ENCODE measurements at places on chromosomes 13 and 19. TPM values are rescaled to one million over a fixed set of nuclear protein-coding genes. Genes with fewer than 3 reads are reported as not detected.

- H3K27me3 ChIP-seq = no peaks in the 10 kb centered on the region
- no peak overlapping the region for H3K4me3 ChIP-seq
- H3K36me3 ChIP-seq = no peaks in the 10 kb centered on the region
- H3K4me1 ChIP-seq = peaks cover 50% of the 10 kb centered on the region
- DNase-seq = no peak
- peak overlapping the region; percentile 6 for H3K27ac ChIP-seq
Measured at GRCh38 chr19:1851654-1852580, 3.6 kb upstream of the REXO1 start.

DNA sequence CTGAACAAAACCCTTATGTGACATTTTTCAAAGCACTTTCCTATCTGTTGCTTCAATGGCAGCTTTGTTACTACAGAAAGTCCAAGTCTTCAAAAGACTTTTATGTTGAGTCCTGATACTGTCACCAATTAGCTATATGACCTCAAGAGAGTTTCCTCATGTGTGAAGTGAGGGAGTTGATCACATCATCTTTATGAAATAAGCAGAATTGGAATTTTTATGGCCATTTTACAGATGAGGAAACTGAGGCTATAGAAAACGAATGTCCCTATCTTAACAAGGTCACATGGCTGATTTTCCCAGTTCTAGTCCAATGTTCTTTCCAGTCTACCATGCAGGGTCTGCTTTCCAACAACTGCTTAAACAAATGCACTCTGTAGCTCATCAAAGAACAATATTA lies 2.6 kb downstream of the TNFRSF19 start:
- H3K4me3 ChIP-seq = no peak overlapping the region
- peaks cover 66% of the 10 kb centered on the region for H3K4me1 ChIP-seq
- no peaks in the 10 kb centered on the region for H3K27me3 ChIP-seq
- H3K27ac ChIP-seq = peak overlapping the region; percentile 32
- no peaks in the 10 kb centered on the region for H3K36me3 ChIP-seq

Gene NDUFB7
- total RNA-seq = 270 TPM

Gene GRIN3B
- total RNA-seq = not detected

DNA sequence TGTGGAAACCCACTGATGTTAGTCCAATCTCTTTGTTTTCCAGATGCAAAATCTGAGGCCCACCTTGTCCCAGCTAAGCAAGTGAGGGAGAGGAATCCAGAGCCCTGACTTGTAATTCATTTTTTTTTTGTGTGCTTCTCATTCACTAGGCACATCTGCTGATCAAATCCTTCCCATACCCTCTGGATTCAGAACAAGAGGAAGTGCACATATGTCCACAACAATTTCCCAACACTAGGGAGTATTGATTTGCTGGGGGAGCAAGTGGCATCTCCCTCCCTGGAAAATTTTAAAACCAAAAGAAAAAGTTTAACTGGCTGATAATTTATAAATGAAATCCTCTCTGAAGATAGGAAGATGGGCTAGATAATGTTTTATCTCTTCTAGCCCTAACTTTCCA lies 94.6 kb upstream of the RFC3 start:
- H3K36me3 ChIP-seq = no peaks in the 10 kb centered on the region
- H3K27me3 ChIP-seq = no peaks in the 10 kb centered on the region
- no peak for DNase-seq
- no peak overlapping the region for H3K4me3 ChIP-seq

GRCh38 chr13:83515268-83516015 lies 366.8 kb downstream of the SLITRK1 start:
- no peak for DNase-seq
- H3K27ac ChIP-seq = no peak overlapping the region
- H3K36me3 ChIP-seq = no peaks in the 10 kb centered on the region
- no peak overlapping the region for H3K4me3 ChIP-seq
- H3K4me1 ChIP-seq = no peaks in the 10 kb centered on the region

Gene PCDH9
- 0.04 TPM for total RNA-seq

Gene ELSPBP1
- not detected for total RNA-seq

- no peaks in the 10 kb centered on the region for H3K4me1 ChIP-seq
- no peak for DNase-seq
- no peak overlapping the region for H3K27ac ChIP-seq
- H3K36me3 ChIP-seq = no peaks in the 10 kb centered on the region
Measured at GRCh38 chr13:111399334-111399733, 78.9 kb downstream of the TEX29 start.

- DNase-seq = no peak
- H3K4me3 ChIP-seq = no peak overlapping the region
- H3K27me3 ChIP-seq = no peaks in the 10 kb centered on the region
- H3K4me1 ChIP-seq = no peaks in the 10 kb centered on the region
- no peaks in the 10 kb centered on the region for H3K36me3 ChIP-seq
Measured at GRCh38 chr13:100853434-100853833, 178.8 kb upstream of the TMTC4 start.

DNA sequence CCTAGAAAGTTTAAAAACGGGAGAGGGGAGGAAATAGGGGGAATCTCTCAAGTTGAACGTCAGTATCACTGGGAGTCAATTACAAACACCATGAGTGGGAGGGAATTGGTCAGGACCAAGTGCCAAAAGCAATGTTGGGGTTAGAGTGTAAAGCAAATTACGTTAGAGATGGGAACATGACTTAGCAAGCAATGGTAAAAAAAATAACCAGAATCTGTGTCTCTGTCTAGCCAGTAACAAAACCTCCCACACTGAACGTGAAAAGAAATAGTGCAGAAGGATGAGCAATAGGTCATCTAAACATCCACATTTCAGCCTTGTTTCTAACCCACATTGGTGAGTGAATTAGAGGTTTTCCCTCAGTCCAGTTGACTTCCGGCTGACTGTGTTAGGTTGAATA lies 242.2 kb downstream of the COG6 start:
- H3K4me3 ChIP-seq = no peak overlapping the region
- H3K27ac ChIP-seq = no peak overlapping the region
- peaks cover 6% of the 10 kb centered on the region for H3K4me1 ChIP-seq
- DNase-seq = no peak
- no peaks in the 10 kb centered on the region for H3K27me3 ChIP-seq

- no peaks in the 10 kb centered on the region for H3K27me3 ChIP-seq
- no peak for DNase-seq
- no peak overlapping the region for H3K27ac ChIP-seq
- no peaks in the 10 kb centered on the region for H3K4me1 ChIP-seq
Measured at GRCh38 chr13:88628882-88629281, 957.7 kb downstream of the SLITRK5 start.

Gene DHDH
- total RNA-seq = 0.95 TPM

Gene CHAF1A
- 11.6 TPM for total RNA-seq

DNA sequence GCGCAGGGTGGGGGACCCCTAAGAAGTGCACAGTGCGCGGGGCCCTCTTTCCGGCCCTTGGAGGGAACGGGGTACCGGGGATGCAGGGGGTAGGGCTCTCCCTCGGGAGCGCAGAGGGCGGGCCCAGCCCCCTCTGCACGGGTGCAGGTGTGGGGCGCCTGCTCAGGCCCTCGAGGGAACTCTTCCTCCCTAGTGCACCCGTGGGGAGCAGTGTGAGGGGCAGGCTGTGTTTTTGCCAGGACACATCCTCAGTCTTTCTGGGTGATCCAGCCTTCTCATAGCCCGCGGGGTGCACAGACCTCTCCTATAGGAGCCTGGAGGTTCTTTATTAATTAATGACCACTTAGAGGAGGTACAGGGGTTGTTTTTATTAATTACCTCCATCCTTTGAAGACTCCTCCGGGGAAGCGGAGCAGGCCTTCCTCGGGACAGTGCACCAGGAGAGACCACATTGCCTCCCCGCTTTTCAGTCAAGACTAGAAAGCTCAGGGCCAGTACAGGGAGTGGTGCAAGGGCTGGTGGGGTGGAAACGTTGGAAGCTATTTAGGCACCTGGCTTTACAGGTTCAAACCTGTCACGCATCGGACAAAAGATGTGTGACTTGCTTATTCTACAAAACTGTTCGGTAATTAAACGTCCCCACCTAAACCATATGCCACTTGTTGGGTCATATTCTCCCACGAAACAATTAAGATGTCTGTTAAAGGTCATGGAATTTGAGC lies 598 bp upstream of the GJB6 start:
- H3K4me1 ChIP-seq = peaks cover 4% of the 10 kb centered on the region
- DNase-seq = no peak
- H3K4me3 ChIP-seq = peak overlapping the region; percentile 57
- H3K36me3 ChIP-seq = peaks cover 5% of the 10 kb centered on the region
- no peaks in the 10 kb centered on the region for H3K27me3 ChIP-seq
- peak overlapping the region; percentile 70 for H3K27ac ChIP-seq

Gene DACT3
- 0.22 TPM for total RNA-seq

GRCh38 chr13:62129000-62129551 lies 713.4 kb upstream of the PCDH20 start:
- H3K36me3 ChIP-seq = no peaks in the 10 kb centered on the region
- no peaks in the 10 kb centered on the region for H3K4me1 ChIP-seq
- H3K27ac ChIP-seq = no peak overlapping the region
- DNase-seq = no peak
- H3K27me3 ChIP-seq = no peaks in the 10 kb centered on the region

GRCh38 chr13:110985541-110985940 lies 70.7 kb upstream of the ANKRD10 start:
- no peaks in the 10 kb centered on the region for H3K36me3 ChIP-seq
- peaks cover 23% of the 10 kb centered on the region for H3K27me3 ChIP-seq
- no peak overlapping the region for H3K27ac ChIP-seq

GRCh38 chr19:33303791-33304345 lies 1.5 kb upstream of the CEBPA start:
- no peak for DNase-seq
- peaks cover 27% of the 10 kb centered on the region for H3K4me1 ChIP-seq
- peak overlapping the region; percentile 94 for H3K4me3 ChIP-seq
- peak overlapping the region; percentile 85 for H3K27ac ChIP-seq

GRCh38 chr13:34816908-34817665 lies 125.0 kb upstream of the NBEA start:
- H3K4me1 ChIP-seq = no peaks in the 10 kb centered on the region
- no peak overlapping the region for H3K27ac ChIP-seq
- DNase-seq = no peak
- no peaks in the 10 kb centered on the region for H3K27me3 ChIP-seq
- no peak overlapping the region for H3K4me3 ChIP-seq
- H3K36me3 ChIP-seq = no peaks in the 10 kb centered on the region

DNA sequence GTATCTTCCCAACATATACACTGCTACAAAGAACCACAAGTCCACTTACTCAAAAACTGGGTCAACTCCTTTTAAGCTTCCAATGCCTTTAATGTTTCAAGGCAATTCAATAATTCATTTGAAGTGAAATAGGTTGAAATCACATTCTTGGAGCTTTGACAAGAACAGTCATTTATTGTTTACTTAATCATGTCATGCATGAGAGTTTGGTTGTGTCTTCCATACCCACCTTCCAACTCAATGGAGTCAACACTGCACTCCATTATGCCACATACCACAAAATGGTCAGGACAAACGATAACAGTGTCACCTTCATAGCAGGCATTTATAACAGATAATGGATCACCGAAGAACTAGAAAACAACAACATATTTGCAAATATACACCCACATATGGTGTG lies 506.3 kb downstream of the UQCRFS1 start:
- no peak for DNase-seq
- no peak overlapping the region for H3K4me3 ChIP-seq
- H3K4me1 ChIP-seq = no peaks in the 10 kb centered on the region

DNA sequence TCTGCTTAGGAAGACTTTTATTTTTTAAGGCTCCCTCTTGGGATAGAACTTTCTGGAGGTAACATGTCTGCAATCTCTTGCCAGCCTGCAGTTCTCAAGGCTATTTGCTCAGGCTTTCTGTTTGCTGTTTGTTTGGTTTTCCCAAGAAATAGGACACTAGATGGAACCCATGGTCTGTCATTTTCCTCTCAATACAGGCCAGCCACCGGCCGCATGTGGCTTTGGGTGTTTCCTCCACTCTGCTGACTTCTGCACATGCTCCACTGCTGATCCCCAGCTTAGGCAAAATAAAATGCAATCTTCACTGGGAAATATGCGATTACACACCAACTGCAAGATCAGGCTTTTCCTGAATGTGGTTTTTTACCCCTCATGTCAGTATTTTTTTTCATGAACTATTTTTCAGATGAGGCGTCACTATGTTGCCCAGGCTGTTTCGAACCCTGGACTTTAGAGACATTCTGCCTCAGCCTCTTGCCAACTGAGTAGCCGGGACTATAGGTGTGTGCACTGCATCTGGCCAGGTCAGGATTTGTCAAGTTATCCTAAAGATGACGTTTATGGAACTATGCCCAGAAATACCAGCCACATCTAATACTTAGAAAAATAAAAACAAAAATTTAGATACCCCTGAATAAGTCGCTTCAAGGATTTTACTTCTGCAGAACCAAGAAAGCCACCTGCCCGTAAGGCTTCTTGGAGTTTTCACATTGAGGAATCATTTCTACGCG lies 94.3 kb upstream of the PABPC3 start:
- no peak overlapping the region for H3K27ac ChIP-seq
- no peaks in the 10 kb centered on the region for H3K4me1 ChIP-seq
- H3K36me3 ChIP-seq = no peaks in the 10 kb centered on the region
- no peaks in the 10 kb centered on the region for H3K27me3 ChIP-seq
- no peak for DNase-seq
